ENCODE measurements at places on chromosomes 3 and 15.

- no peak for DNase-seq
Measured at GRCh38 chr15:58139276-58139988, 1.3 kb downstream of the AQP9 start.

- DNase-seq, result peak; percentile 47
Measured at GRCh38 chr15:75647370-75648155, at the start of gene SNX33. SNX33 (plus strand) TSS chr15:75647912; CDS start chr15:75649103, 1,191 bp downstream.

DNA sequence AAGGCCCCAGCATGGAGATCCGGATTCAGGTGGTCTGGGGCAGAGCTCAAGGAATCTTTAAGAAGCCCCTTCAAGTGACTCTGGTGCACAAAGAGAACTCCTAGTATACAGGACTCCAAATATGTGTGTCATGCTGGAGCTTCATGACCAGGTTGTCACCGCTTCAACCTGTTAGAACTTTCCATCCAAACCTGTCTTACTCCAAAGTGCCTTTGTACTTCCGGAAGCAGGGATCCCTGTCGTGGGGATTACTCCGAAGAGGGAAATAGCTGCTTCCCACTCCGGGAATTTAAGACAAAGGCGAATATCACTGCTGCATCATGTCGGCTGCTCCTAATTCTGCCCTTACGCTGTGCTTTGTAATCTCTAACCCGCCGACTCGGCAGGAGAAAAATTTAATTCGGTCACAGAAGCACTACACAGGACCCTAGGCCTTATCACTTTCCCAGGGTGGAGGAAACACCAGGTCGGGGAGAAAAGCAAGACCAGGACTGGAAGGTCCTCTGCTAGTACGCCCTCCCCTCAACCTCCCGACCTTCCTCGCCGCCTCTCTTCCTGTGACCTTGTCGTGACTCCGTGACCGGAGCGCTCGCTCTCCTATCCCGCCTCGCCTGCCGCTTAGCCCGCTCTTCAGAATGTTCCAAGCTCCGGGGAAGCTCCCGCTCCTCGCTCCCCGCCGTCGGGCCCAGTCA, 730 bp downstream of the HIGD1A start:
- no peak for DNase-seq

DNA sequence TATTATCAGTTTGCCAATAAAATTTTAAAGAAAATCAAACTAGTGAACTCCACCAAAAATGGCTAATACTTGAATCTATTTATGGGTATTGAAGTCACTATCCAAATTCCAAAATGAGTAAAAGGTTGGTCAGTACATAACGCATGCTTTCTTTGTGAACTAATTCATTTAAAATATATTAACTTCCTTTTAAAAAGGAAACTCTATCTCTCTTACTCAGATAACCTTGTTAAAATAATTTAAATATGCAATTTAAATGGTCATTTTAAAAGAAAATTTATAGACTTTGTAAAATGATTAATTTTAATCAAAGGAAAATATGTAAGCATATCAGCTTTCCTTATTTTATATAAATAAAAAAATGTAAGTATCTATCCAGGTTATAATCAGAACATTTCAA, 419.4 kb upstream of the ZNF385D start:
- DNase-seq, result no peak

GRCh38 chr3:16364323-16364722, 99.3 kb downstream of the OXNAD1 start:
- DNase-seq, result no peak

Measured in renal cortical epithelial cell (primary cell).